ENCODE measurements at places on chromosomes 7 and 10.

DNA sequence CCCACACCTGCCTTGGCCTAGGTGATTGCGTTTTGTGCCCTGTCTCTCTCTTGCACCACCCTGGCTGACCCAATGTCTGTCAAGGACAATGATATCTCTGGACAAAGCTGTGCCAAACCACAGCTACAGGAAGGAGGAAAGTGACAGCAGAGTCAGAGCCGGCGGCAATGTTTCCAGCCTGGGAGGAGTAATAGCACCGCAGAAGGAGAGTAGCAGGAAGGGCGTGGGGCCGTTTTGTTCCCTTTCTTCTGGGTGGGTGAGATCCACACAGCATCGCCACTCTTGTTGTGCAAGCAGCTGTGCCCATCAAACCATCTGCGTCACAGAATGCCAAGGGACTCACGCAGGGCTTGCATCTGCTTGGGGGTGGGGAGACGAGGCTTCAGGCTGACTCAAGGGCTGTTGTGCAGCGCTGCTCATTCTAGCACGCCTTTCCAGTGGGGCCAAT is 341.6 kb upstream of the AUTS2 start:
- DNase-seq, result no peak

DNA sequence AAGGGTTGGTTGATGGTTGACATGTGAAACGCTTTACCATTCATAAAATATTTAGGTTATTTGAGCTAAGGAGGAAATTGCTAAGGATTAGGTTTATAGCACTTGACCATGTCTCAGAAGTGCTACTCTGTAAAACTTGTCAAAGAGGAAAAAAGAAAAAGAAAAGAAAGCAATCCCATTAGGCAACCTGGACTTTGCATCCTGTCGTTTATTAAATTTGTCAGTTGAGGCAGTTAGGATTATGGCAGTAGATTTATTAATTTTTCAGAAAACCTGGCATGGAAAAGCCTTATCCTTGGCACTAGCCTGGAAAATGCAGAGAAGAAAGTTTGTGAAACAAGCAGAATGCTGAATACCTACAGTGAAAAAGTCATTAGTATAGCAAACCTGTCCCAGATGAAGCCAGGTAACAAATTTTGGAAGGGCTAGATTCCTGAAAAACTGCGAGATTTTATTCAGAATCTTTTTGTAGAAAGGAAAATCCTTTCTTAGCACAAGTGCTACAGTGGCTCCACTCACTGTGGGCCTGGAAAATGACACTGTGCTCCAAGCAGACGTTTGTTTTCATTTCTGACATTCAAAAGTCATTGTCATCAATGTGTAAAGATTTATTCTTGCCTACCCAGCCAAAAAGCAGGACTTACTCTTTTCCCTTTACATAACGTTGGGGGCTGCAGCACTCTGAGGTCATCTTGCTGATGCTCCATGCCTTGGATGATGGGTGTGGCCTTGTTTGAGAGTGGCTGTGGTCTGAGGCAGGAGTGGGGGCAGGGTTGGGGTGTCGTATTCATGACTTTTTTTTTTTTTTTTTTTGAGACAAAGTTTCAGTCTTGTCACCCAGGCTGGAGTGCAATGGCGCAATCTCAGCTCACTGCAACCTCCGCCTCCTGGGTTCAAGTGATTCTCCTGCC is 664.9 kb downstream of the SUGCT start:
- no peak for DNase-seq

DNA sequence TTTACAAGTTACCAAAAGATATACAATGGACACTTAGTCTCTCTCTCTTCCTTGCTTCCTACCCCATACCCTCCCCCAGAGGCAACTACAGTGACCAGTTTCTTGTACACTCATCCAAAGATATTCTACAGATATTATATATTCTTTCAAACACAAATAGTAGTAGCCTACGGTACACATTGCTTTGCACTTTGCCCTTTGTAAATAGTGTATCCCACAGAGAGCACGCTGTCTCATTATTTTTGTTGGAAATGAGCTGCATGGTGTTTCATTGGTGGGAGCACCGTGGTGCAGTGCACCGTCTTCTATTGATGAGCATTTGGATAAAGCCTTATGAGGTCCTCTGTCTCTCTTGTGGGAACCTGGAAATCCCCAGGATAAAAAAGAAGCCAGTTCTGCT is 24.2 kb downstream of the STRA8 start:
- no peak for DNase-seq

- peak; percentile 73 for DNase-seq
Measured at GRCh38 chr10:103966671-103967447, at the start of gene SLK. Gene SLK, plus strand, starts transcription at chr10:103967140. Its CDS starts 606 bp downstream, at chr10:103967746.

DNA sequence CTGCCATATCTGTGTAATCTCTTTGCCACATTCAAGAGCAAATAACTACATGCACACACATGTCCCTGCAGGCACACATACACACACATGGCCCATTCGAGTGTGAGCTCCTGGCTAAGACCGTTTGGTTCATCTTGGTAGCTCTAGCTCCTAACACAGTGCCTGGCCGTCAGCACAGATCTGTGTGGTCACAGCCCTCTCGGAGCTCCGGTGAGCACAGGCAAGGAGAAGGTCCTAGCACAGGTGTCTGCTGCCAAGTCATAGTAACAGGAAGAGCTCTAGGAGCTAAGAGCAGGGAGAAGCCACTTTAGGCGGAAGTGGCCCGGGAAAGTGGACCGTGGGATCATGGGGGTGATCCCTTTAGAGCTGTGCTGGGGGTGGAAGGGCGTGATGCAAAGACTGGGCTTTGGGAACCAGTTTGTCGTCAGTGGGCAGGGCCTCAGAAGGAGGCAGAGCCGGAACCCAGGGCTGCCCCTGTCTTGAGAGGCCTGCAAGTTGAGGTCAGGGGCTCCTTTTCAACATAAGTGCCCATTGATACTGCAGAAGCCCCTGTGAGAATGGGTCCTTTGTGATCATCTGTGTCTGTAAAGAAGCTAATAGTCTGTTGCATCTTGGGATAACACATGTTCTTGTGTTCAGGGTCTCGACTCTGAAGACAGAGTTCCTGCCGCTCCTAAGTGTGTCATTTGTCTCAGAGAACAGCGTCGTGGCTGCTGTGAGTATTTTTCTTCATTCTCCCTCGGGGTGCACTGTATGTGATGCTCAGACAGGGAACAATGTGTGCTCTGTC is 16.6 kb upstream of the ARPC1B start:
- DNase-seq, result no peak

DNA sequence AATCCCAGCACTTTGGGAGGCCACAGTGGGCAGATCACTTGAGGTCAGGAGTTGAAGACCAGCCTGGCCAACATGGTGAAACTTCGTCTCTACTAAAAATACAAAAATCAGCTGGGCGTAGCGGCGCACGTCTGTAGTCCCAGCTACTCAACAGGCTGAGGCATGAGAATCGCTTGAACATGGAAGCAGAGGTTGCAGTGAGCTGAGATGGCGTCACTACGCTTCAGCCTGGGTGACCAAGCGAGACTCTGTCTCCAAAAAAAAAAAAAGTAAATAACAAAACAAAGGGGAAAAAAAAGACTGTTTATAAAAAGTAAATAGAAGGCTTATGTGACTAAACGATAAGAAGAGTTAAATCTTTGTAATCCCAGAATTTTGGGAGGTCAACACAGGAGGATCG is 15.0 kb upstream of the DNMBP start:
- no peak for DNase-seq
